GM23248 (cell line): ENCODE measurements at places on chromosomes 3 and 15. TPM values are rescaled to one million over a fixed set of nuclear protein-coding genes. Genes with fewer than 3 reads are reported as not detected.
A peak's percentile ranks its signal among the peaks of the same experiment; 100 is the strongest.

- no peak for DNase-seq
- H3K36me3 ChIP-seq, result 0 out of 2 replicates have a peak, but pooled peaks cover 4% of the 10 kb centered on the region
- peaks cover 12% of the 10 kb centered on the region for H3K4me1 ChIP-seq
- no peak overlapping the region for H3K27ac ChIP-seq
- H3K4me3 ChIP-seq, result no peak overlapping the region
Observed at GRCh38 chr3:45686850-45687249, 2.3 kb upstream of the SACM1L start.

Gene FGF7
- 331 and 351 TPM in 2 replicates for total RNA-seq

- peaks cover 26% of the 10 kb centered on the region for H3K4me1 ChIP-seq
- H3K27me3 ChIP-seq, result no peaks in the 10 kb centered on the region
- DNase-seq, result no peak
- peak overlapping the region; percentile 100 for H3K27ac ChIP-seq
- H3K36me3 ChIP-seq, result no peaks in the 10 kb centered on the region
- H3K4me3 ChIP-seq, result peak overlapping the region; percentile 96
Observed at GRCh38 chr3:33441225-33441976, 1.2 kb upstream of the UBP1 start.

DNA sequence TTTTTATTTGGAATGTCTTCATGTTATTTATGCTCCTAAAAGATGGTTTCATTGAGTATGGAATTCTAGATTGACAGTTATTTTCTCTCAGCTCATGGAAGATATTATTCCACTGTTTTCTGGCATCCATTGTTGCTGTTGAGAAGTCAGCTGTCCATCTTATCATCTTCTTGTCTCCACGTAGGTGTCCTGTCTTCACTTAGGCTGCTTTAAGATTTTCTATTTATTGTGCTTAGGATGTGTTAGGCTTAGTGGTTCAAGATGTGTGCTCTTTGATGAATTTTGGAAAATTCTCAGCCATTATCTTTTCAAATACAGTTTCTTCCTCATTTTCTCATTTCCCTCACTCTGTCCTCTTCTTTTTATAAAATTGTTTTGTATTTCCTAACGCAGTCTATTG lies 52.0 kb downstream of the SNRK start:
- peaks cover 50% of the 10 kb centered on the region for H3K36me3 ChIP-seq
- DNase-seq, result peak; percentile 23
- H3K27me3 ChIP-seq, result no peaks in the 10 kb centered on the region
- no peaks in the 10 kb centered on the region for H3K4me1 ChIP-seq
- 0 out of 2 replicates have a peak overlapping the region, but pooled peaks have one; percentile 11 for H3K4me3 ChIP-seq

- H3K36me3 ChIP-seq, result peaks cover 25% of the 10 kb centered on the region
- H3K4me1 ChIP-seq, result no peaks in the 10 kb centered on the region
- no peak overlapping the region for H3K27ac ChIP-seq
- DNase-seq, result no peak
- no peaks in the 10 kb centered on the region for H3K27me3 ChIP-seq
- H3K4me3 ChIP-seq, result no peak overlapping the region
Observed at GRCh38 chr15:58842713-58843396, 71.8 kb downstream of the MINDY2 start.

Gene SKOR1
- total RNA-seq, result 0.11 TPM in 1 of 2 replicates, not detected in the other

DNA sequence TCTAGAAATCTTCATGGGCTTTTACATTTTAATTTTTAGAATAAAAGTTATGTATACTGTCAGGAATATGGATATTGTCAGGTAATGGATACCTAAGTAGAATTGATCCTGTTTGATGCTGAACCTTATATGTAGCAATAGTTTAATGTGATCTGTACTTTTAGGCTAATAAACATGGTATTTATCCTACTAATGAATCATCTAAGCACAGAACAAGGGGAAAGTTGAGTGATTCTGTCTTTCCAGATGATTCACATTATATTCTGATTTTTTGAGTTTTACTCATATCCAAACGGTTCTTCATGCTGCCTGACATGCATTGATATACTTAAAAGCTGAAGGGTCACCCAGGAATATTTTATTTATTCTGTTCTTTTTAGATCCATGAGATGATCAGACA lies 34.5 kb downstream of the FANCI start:
- peak; percentile 51 for DNase-seq
- no peak overlapping the region for H3K27ac ChIP-seq
- no peak overlapping the region for H3K4me3 ChIP-seq

- H3K27me3 ChIP-seq, result no peaks in the 10 kb centered on the region
- 0 out of 2 replicates have a peak overlapping the region, but pooled peaks have one; percentile 10 for H3K4me3 ChIP-seq
- H3K36me3 ChIP-seq, result no peaks in the 10 kb centered on the region
Observed at GRCh38 chr3:150237490-150237889, 170.6 kb upstream of the TSC22D2 start.

GRCh38 chr3:10619989-10620832 lies 114.8 kb upstream of the ATP2B2 start:
- H3K27ac ChIP-seq, result no peak overlapping the region
- no peak for DNase-seq
- no peaks in the 10 kb centered on the region for H3K4me1 ChIP-seq
- no peaks in the 10 kb centered on the region; the same call in 1 of the 2 replicates for H3K27me3 ChIP-seq

GRCh38 chr3:50428007-50428633 lies 68.8 kb upstream of the TMEM115 start:
- H3K4me1 ChIP-seq, result no peaks in the 10 kb centered on the region
- H3K27me3 ChIP-seq, result no peaks in the 10 kb centered on the region; the same call in 1 of the 2 replicates
- no peak overlapping the region for H3K4me3 ChIP-seq
- no peak overlapping the region for H3K27ac ChIP-seq

Gene ACVR2B
- total RNA-seq, result 0.76 TPM in 2 replicates

DNA sequence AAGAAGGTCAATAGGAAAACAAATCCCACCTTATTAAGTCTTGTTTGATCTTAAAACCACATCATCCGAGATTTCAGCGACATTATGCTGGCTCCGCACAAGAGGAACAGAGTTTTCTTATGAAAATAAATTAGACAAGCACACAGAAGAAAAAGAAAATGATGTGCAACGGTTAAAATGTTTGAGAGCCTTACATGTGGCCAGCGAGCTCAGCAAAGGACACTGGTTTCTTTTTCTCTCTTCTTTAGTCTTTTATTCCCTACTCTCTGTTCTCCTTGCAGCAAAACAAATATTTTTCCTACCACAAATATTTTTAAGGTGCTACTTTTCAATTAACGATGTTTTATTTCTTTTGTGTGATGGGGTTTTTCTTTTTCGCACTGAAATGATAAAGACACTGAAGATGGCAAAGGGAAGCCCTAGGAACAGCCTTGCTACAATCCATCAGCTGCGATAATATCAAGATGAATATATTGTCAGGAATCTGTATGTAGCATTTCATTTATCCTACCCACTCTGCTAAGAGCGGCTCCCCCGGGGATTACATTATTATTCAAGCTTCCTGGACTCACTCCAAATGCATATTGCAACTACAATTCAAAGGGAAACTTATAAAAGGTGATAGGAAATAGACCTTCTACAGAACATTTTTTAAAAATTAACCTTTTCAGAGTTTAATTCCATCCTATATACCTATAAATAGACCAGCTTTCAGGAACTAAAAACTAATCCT lies 72.9 kb downstream of the ANXA2 start:
- H3K4me3 ChIP-seq, result no peak overlapping the region
- H3K27ac ChIP-seq, result no peak overlapping the region
- H3K4me1 ChIP-seq, result peaks cover 5% of the 10 kb centered on the region; the same call in 1 of the 2 replicates
- DNase-seq, result peak; percentile 37

DNA sequence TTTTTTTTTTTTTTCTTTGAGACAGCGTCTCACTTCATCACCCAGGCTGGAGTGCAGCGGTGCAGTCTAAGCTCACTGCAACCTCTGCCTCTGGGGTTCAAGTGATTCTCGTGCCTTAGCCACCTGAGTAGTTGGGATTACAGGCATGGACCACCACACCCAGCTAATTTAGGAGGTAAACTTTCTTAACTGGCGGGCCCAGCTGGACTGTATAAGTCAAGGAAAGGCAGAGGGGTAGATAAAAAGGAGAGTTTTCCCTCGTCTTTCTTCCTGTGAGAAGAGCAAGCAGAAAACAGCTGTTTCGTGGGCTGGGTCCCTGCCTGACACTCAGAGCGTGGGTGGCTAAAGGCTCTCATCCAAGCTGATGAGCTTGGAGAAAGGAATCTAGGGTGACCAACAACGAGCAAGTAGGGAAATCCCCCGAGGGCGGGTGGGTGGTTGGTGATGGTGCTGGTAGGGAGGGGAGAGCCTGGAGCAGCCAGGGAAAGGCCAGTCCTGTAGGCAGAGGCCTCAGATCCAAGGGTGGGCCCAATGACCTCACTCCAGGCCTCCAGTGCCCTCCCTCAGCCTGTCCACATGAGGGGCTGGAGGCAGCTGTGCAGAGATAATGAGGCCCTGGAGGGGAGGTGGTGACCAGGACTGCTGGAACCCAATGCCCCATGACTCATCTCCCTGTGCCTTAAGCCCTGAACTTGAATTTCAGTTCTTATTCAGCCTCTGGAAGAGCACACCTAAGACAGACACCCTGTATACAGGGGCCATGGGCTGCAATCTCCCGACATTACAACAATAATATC lies 43.1 kb upstream of the LIMD1 start:
- H3K4me3 ChIP-seq, result 0 out of 2 replicates have a peak overlapping the region, but pooled peaks have one; percentile 23
- no peaks in the 10 kb centered on the region for H3K36me3 ChIP-seq

GRCh38 chr3:99418709-99419108 lies 219.7 kb upstream of the COL8A1 start:
- H3K4me3 ChIP-seq, result no peak overlapping the region
- H3K4me1 ChIP-seq, result peaks cover 22% of the 10 kb centered on the region
- DNase-seq, result peak; percentile 6
- H3K36me3 ChIP-seq, result no peaks in the 10 kb centered on the region
- no peaks in the 10 kb centered on the region for H3K27me3 ChIP-seq

Gene SERINC4
- total RNA-seq, result not detected in 2 replicates

Gene ZNF80
- total RNA-seq, result not detected in 2 replicates

Gene GUCA1C
- total RNA-seq, result not detected in 2 replicates

Gene MEGF11
- not detected in 2 replicates for total RNA-seq
